Activated naive CD8-positive, alpha-beta T cell treated with anti-CD3 and anti-CD28 coated beads, Interleukin-2, amount 10 ng/mL, durations not matched to agents 7 days and 5 days (primary cell): ENCODE measurements at places on chromosomes 12 and 14. TPM values are rescaled to one million over a fixed set of nuclear protein-coding genes. Genes with fewer than 3 reads are reported as not detected.

Gene GATC
- total RNA-seq, result 31.3 TPM

- no peak for DNase-seq
Observed at GRCh38 chr14:61034416-61035120, 53.5 kb downstream of the SLC38A6 start.

DNA sequence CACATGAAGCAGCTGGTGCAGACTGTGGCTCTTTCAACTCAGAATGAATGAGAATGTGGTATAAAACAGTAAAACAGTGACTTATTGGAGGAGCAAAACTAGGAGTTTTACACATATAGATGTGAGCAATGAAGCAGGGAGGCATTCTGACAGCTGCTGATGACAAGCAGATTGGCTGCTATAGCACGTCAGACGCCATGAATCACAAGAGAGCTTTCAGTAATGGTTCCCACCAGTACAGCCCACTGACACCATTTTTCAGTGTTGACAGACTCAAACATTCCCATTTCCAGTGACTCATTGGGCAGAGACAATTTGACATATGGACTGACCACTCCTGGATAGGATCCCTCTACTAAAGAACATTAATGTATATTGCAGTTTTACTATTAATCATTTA is 24.6 kb upstream of the FSCB start:
- no peak for DNase-seq

GRCh38 chr14:100680439-100681051 is 46.1 kb upstream of the DLK1 start:
- DNase-seq, result no peak

GRCh38 chr12:48165089-48165981 is 8.0 kb upstream of the ASB8 start:
- no peak for DNase-seq

DNA sequence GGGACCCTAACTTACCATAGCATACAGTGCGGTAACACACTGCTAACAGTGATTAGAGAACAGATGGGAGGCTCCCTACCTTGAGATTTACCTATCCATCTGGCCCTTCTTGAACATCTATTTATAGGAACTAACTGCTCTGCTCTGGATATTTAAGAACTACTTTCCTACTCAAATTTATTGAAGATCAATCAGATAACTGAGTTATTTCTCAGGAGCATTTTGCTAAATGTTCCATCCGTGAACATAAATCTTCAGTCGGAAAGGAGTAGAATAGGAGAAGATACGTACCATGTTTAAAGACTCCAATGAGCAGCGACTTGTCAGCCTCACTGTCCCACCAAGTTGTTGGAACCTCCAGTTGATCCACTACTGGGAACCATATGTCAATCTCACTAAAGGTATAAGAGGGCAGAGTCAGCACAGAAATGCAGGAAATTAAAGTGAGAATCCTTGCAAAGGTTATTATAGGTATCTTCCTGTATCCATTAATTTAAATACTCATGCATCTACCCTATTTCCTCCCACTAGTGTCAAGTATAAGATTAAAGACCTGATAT is 15.6 kb upstream of the SUPT16H start:
- no peak for DNase-seq

GRCh38 chr12:76571256-76571655 is 11.7 kb upstream of the OSBPL8 start:
- no peak for DNase-seq
